HCEC 1CT (cell line): ENCODE measurements at places on chromosomes 12 and 14.

- no peak for DNase-seq
Measured at GRCh38 chr14:101709962-101710931, 51.3 kb upstream of the PPP2R5C start.

DNA sequence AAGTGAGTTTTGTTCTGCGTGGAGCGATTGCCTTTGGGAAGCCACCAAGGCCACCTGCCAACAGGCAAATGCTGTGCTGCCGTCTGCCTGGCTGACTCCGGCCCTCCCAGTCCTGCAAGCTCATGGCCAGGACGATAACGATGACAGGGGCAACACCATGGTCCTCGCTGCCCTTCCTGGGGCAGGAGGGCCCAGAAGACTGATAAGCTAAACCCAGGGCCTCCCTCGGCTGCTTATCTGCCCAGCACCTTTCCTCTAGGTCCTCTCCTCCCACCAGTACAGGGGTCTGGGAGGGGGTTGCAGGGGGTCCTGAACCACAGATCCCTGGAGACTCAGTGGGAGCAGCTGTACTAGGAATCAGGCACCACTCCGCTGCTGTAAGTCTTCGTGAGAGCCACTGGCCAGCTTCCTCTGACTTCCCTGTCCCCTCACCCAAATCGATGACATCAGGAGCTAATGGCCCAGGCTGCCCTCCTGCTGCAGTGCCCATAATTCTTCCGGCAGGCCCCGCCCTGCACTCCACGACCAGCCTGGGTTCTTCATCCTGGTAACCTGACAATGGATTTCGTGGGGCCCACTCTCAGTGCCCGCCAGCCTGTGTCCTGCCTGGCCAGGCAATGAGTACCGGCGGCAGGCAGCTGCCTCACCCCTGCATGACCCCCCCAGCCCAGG lies 5.1 kb downstream of the ANKRD9 start:
- no peak for DNase-seq

- DNase-seq: no peak
Measured at GRCh38 chr14:106417224-106418049, 891.1 kb downstream of the TMEM121 start.

DNA sequence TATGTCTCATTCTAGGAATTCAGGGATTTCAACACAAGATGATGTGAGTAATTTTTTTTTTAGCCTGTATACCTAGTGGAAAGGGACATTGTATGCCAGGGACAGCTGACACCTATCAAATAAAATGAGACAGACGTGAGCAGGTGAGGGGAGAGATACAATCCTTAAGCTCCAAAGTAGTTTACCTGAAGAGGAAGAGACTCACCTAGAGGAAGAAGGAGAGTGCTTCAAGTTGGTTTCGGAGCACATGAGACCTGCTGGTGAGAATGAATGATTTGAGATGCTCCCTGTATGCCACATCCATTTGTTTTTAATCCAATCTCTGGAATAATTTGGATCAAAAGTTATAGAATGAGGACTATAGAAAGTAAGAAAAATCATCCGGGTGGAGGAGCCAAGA lies 915.4 kb upstream of the FBXO33 start:
- no peak for DNase-seq

- peak; percentile 44 for DNase-seq
Measured at GRCh38 chr12:93376436-93377251, 1.1 kb upstream of the NUDT4 start.

GRCh38 chr12:132066345-132066685 lies 77.8 kb downstream of the DDX51 start:
- no peak for DNase-seq

DNA sequence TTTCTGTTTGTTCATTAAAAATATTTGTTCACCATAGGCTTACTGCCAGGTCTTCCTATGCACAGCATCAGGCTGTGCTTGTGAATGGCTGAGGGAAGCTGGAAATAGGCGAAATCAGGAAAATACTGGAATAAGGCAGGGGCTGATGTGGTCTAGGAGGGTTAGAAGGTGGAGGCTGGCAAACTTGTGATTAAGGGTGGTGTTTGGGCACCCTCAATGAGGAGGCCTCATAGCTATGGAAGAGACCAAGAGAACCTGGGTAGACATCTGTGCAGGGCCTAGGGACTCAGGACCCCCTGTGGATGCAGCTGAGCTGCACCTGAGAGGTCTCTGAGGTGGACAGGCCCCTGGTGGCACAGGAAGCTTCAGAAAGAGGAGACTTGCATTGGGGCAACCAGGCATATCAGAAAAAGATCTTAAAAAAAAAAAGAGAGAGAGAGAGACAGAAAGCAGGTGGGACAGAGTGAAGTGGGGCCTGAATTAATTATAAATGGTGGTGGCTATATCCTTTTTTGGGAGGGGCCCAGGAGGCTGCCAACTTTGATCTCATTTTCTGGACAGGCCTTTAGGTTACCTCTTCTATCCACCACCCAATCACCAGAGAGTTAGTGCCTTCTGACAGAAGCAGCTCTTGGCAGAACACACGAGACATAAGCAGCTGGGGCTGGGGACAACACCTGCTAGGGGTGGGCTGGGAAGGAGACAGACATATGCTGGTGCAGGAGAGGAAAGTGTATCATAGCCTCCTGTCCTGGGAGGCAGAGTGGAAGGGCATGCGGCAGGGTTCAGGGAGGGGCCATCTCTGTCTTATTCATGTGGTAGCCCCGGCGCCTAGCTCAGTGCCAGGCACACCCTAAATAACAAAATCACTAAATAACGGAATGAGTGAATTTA lies 46.7 kb upstream of the ATP23 start:
- no peak for DNase-seq

GRCh38 chr14:75961662-75962061 lies 20.1 kb downstream of the TGFB3 start:
- DNase-seq: no peak

DNA sequence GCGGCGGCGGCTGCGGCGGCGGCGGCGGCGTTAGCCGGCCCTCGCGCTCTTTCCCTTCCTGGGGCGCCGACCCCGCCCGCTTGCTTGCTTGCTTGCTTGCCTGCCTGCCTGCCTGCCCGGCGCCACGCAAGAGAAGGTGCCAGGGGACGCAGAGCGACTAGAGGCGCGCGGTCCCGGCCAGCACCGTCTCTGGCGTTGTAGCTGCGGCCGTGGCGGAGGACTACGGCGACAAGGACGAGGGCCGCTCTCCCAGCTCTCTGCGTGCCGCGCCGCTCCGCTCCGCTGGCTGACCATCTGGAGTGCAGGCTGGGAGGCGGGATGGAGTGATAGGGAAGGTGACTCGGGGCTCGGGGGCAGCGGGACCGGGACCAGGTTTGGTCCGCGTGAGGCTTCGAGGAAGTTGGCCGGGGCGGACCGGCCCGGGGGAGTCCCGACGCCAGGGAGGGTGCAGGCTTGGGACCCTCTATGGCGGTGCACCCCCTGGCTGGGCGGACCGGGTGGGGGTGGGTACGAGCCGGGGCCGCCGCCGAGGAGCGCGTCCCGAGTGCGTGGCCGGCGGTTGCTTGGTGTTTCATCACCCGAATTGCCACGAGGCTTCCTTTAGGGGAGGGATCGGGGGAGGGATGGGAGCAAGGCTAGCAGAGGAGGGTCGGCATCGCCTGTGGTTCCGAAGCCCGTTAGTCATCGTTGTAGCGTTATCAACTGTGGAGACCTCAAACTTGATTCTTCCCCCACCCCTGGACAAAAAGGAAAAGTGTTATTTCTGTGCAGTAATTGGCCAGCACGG lies 471 bp downstream of the XPOT start:
- DNase-seq: peak; percentile 64

- DNase-seq: no peak
Measured at GRCh38 chr14:63881926-63882325, 29.1 kb downstream of the SYNE2 start.
